ENCODE measurements at places on chromosomes 5 and 9. TPM values are rescaled to one million over a fixed set of nuclear protein-coding genes. Genes with fewer than 3 reads are reported as not detected.

- DNase-seq, result no peak
- H3K4me3 ChIP-seq, result peak overlapping the region; percentile 98
- H3K27ac ChIP-seq, result peak overlapping the region; percentile 98
- H3K27me3 ChIP-seq, result no peaks in the 10 kb centered on the region
Observed at GRCh38 chr5:87266914-87267573, 639 bp upstream of the RASA1 start.

DNA sequence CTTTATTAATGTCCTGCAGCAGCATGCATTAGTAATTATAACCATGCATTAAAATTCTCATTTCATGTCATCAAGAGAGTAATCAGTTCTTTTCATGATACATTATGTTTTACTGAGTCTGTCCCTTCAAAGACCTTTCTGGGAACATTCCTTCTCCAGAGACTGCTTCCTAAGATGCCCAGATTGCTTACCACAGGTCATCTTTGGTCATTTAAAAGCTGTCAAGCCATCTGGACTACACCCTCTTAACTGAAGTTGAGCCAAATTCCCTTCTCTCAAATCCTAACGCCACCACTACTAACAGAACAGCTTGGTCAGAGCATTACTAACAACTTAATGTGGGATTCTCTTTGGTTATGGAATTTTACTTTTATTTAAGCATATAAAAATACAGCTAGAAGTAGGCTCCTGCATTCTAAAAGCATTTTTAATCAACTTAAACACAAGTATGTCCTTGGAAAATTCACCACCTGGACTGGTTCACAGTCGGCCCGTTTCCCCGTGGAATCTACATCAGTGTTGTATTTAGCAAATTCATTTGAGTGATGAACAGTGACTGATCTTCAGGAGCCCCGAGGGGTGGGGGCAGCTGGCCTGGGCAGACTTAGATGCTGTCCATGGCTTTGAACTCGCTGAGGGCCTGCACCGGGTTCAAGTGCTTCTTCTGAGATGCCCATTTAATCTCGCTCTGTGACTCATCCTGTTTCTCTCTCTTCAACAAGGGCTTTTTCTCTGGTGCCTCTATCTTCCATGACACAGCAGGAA lies 92.8 kb upstream of the CCDC112 start:
- H3K4me3 ChIP-seq, result no peak overlapping the region
- H3K4me1 ChIP-seq, result no peaks in the 10 kb centered on the region
- no peaks in the 10 kb centered on the region for H3K36me3 ChIP-seq
- no peak for DNase-seq
- H3K27ac ChIP-seq, result no peak overlapping the region
- H3K27me3 ChIP-seq, result no peaks in the 10 kb centered on the region

GRCh38 chr5:147472664-147473475 lies 37.0 kb downstream of the DPYSL3 start:
- no peak for DNase-seq
- no peaks in the 10 kb centered on the region for H3K4me1 ChIP-seq
- no peak overlapping the region for H3K27ac ChIP-seq
- no peak overlapping the region for H3K4me3 ChIP-seq

DPM2 gene
- 51.1 TPM for total RNA-seq

OLFM1 gene
- 0.70 TPM for total RNA-seq

DNA sequence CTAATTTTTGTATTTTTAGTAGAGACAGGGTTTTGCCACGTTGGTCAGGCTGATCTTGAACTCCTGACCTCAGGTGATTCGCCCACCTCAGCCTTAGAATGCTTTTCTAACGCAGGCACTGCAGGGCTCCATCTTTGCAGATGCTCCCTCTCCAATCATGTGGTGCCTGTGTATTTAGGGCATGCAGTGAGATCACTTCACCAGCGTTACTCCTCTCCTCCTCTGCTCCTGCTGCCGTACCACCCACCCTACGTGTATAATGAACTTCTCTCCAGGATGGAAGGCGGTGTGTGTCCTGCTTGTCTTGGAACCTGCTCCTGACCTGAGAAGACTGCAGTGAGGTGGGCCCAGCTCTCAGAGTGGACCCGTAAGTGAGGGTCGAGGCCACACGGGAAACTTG lies 13.6 kb upstream of the CFAP157 start:
- H3K4me3 ChIP-seq, result no peak overlapping the region
- H3K36me3 ChIP-seq, result no peaks in the 10 kb centered on the region
- no peaks in the 10 kb centered on the region for H3K27me3 ChIP-seq
- DNase-seq, result no peak

DNA sequence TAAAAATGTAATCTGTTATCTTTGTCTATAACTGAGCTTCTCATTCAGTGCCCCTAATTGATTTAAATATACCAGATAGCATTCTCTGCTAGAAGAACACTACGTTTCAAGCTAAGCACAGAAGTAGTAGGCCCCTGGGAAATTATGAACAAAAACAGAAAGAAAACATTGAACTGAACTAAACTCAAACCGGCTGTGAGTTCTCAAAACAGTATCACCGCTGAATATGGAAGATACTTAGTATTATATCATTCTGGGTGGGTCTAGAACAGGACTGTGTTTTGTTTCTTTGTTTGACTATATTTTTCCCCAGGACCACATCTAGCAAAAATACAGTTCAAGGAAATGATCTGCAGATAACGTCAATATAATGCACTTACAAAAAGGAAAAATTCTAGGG lies 95.1 kb upstream of the HMHB1 start:
- no peak overlapping the region for H3K4me3 ChIP-seq
- no peaks in the 10 kb centered on the region for H3K27me3 ChIP-seq
- no peaks in the 10 kb centered on the region for H3K4me1 ChIP-seq
- DNase-seq, result no peak
- no peak overlapping the region for H3K27ac ChIP-seq

DNA sequence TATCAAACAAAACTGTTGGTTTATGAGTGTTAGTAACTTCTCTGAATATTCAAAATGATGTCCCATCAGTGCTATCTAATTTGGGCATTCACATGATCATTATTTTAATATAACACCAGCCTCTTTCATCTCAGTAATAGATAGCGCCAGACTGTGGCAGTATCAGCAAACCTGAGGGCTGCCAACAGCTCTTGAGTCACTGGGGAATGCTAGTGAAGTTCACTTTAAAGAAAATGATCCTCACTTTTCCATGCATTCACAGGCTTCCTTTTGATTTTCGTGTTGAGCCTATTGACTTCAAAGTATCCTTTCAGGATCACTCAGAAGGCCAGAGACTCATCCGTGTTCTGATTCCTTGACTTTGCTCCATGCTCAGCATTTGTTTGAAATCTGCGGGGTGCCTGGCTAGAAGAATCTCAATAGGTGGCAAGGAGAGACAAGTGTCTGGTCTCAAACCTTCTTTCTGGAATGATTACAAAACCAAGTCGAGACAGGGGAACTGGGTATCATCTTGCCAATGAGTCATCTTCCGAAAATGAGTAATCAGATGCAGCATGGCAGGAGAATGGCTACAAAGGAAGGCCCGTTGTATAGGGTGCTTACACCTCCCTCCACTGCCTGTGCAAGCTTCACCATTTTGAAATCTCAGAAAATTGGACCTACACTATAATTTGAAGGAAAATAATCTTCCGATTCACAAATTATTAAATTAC lies 509.1 kb downstream of the RASEF start:
- no peak for DNase-seq
- H3K27me3 ChIP-seq, result no peaks in the 10 kb centered on the region
- H3K4me3 ChIP-seq, result no peak overlapping the region
- no peaks in the 10 kb centered on the region for H3K4me1 ChIP-seq
- H3K27ac ChIP-seq, result no peak overlapping the region
- H3K36me3 ChIP-seq, result no peaks in the 10 kb centered on the region

- H3K36me3 ChIP-seq, result peaks cover 1% of the 10 kb centered on the region
- no peak for DNase-seq
- H3K4me3 ChIP-seq, result peak overlapping the region; percentile 91
- no peaks in the 10 kb centered on the region for H3K27me3 ChIP-seq
- H3K27ac ChIP-seq, result peak overlapping the region; percentile 84
- peaks cover 33% of the 10 kb centered on the region for H3K4me1 ChIP-seq
Observed at GRCh38 chr9:70421272-70422180, 7.1 kb upstream of the KLF9 start.

DNA sequence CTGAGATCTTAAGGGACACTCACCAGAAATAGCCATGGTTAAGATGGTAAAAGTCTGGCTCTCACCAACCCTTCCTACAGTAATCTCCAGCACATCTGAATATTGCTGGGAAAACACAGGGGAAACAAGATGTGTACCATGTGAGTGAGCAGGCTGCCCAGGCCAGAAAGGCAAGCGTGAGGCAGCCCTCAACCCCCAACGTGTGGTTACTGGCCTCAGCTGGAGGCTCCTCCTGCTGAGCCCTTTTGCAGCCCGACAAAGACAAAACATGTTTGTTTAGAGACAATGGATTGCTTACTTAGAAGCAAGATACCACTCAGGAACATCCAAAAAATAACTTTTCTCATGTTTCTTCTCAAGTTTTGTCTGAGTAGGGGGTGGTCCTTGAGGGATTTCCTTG lies 16.6 kb downstream of the ZFP62 start:
- peaks cover 5% of the 10 kb centered on the region for H3K4me1 ChIP-seq
- no peak for DNase-seq
- H3K27ac ChIP-seq, result no peak overlapping the region

PCDHA1 gene
- total RNA-seq, result not detected

DNA sequence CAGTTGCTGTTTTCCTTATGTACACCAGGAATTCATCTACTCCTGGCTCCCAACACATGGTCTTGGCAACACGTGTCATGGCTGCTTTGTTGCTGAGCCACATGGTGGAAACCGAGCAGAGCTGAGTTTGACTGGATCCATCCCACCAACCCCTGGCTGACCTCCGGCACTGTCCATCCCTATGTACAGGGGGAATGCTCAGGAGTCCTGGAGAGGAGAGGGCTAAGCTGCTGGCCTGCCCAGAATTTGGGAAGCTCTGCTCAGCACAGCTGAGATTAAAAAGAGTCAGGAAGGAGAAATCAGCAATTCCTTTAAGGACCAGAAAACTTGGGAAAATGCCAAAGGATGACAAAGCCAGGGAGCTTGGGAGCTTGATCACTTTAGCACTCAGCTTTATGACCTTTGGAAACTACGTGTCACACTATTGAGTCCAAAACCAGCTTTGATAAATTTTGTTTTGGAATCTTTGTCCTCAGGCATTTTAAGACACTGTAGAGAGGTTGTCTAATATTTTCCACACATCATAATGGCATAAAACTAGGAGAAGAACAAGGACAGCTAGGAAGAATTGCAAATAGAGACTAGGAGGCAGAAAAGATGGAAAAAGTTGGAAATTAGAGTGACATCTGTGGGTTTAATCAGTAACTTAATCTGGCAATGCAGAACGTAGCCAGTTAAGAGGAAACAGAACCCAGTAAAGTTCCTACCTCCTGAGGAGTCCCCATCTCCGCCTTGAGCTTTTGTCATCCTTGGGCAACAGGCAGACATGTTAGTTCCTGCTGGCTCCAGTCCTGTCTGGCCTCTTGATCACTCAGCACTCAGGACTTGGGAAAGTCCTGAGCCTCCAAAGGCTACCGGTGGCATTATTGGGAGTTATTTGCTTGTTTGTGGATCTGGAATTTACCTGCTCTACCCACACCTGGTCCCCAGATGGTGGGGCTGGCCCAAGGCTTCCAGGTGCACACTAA lies 62.5 kb upstream of the PLPP1 start:
- no peak overlapping the region for H3K27ac ChIP-seq
- no peak for DNase-seq
- H3K4me1 ChIP-seq, result peaks cover 35% of the 10 kb centered on the region

GRCh38 chr9:93594041-93594756 lies 17.8 kb downstream of the PHF2 start:
- DNase-seq, result no peak
- H3K4me3 ChIP-seq, result no peak overlapping the region
- H3K36me3 ChIP-seq, result no peaks in the 10 kb centered on the region
- H3K4me1 ChIP-seq, result peaks cover 50% of the 10 kb centered on the region
- no peaks in the 10 kb centered on the region for H3K27me3 ChIP-seq

DNA sequence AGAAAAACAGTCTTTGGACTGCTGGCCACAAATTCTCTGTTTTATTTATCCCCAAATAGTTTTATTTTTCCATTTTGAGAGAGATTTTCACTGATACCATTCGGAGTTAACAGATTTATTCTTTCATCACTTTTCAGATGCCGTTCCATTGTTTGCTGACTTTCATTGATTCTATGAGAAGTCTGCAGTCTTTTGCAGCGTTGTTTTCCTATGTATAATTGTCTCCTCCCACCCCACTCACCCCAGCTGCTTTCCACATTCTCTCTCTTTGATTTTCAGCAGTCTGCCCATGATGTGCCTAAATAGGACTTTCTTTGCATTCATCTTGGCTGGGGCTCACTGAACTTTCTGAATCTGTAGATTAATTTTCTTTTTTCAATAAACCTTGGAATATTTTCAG lies 107.6 kb downstream of the C9orf50 start:
- H3K36me3 ChIP-seq, result peaks cover 13% of the 10 kb centered on the region
- DNase-seq, result no peak
- no peak overlapping the region for H3K4me3 ChIP-seq
- H3K4me1 ChIP-seq, result no peaks in the 10 kb centered on the region

- no peak overlapping the region for H3K4me3 ChIP-seq
- peaks cover 35% of the 10 kb centered on the region for H3K27me3 ChIP-seq
- no peak overlapping the region for H3K27ac ChIP-seq
- DNase-seq, result no peak
- peaks cover 5% of the 10 kb centered on the region for H3K4me1 ChIP-seq
Observed at GRCh38 chr9:107484117-107484723, 5.3 kb downstream of the KLF4 start.

TMEM174 gene
- total RNA-seq, result not detected

RIC1 gene
- total RNA-seq, result 25.9 TPM

PCDHGC5 gene
- not detected for total RNA-seq

SHOC1 gene
- not detected for total RNA-seq

DNA sequence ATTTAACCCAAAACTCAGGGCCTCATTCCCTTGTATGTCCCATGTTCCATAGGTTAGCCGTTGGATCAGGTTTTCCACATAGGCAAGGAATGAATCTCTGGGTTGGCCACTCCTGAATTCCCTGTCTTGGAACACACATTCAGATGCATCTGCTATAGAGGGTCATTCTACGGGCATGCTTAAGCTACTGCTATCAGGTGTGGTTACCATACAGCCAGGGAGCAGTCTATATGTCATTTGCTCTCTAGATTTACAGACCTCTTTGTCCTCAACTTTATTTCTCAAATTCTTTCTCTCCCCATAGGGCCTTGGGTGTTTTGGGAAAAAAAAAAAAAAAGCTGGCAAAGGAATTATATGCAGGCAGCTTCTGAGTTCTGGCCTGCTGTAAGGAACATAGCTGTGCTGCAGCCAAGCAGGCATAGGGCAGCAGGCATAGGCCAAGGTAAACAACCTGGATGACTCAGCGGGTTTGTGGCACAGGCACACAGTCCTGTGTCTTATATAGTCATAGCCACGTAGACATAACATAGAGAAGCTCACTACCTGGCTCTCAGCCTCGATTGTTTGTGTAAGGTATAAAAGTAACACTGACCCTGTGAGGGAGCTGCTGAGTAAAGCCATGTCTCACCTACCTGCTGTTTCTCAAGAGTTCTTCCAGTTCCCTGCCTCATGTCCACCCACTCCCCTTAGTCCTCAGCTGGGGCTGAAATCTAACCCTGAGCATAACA lies 141.5 kb downstream of the OSTF1 start:
- H3K36me3 ChIP-seq, result peaks cover 9% of the 10 kb centered on the region
- no peak for DNase-seq
- H3K4me3 ChIP-seq, result no peak overlapping the region
- no peaks in the 10 kb centered on the region for H3K4me1 ChIP-seq
- H3K27me3 ChIP-seq, result no peaks in the 10 kb centered on the region

All from activated T-cell treated with anti-CD3 and anti-CD28 coated beads, Interleukin-2, amount 50 U/mL, for 72 hours (primary cell).